ENCODE measurements at places on chromosomes 11 and 22. TPM values are rescaled to one million over a fixed set of nuclear protein-coding genes. Genes with fewer than 3 reads are reported as not detected.

CATSPER1 gene
- total RNA-seq, result 0.32 TPM

FAM180B gene
- total RNA-seq, result 0.18 TPM

INS gene
- not detected for total RNA-seq

KDM4E gene
- not detected for total RNA-seq

FADS1 gene
- 73.4 TPM for total RNA-seq

TREH gene
- not detected for total RNA-seq

ZNF202 gene
- total RNA-seq, result 18.9 TPM

FGF3 gene
- not detected for total RNA-seq

MICAL3 gene
- 38.7 TPM for total RNA-seq

ENTHD1 gene
- total RNA-seq, result 0.14 TPM

OR4D5 gene
- not detected for total RNA-seq

FXYD2 gene
- total RNA-seq, result 1.3 TPM

TTLL1 gene
- total RNA-seq, result 6.7 TPM

MRTFA gene
- 73.6 TPM for total RNA-seq

All from T-helper 2 cell treated with Interferon-gamma antibody and Interleukin-4, amounts not matched to agents 100 ng/mL and 5 ng/mL, for 36 hours (primary cell).